Ecto neural progenitor cell (in vitro differentiated cells): ENCODE measurements at places on chromosomes 7 and 10.

GRCh38 chr7:47572094-47572445 is 9.8 kb downstream of the TNS3 start:
- DNase-seq = no peak

- no peak for DNase-seq
These were observed 139.1 kb upstream of the LRRTM3 start for GRCh38 chr10:66786709-66787108.

DNA sequence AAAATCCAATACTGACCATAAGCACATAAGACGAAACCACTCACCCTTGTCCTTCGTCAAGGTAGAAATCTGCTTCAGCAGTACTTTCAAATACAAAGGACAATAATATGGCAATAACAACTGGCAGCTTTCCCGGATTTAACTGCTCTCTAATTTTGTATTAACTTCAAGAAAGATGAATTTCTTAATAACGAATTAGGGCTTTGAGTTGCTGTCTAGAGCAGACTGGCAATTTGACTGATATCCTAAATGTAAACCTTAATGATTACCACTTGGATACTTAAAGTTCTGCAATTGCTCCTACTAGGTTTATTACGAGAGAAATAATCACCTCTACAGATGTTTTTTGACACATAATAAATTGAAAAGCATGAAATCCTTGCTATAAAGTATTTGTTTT is 418.7 kb downstream of the MAGI2 start:
- DNase-seq = no peak

GRCh38 chr7:67758551-67758950 is 761.9 kb downstream of the TYW1 start:
- no peak for DNase-seq

DNA sequence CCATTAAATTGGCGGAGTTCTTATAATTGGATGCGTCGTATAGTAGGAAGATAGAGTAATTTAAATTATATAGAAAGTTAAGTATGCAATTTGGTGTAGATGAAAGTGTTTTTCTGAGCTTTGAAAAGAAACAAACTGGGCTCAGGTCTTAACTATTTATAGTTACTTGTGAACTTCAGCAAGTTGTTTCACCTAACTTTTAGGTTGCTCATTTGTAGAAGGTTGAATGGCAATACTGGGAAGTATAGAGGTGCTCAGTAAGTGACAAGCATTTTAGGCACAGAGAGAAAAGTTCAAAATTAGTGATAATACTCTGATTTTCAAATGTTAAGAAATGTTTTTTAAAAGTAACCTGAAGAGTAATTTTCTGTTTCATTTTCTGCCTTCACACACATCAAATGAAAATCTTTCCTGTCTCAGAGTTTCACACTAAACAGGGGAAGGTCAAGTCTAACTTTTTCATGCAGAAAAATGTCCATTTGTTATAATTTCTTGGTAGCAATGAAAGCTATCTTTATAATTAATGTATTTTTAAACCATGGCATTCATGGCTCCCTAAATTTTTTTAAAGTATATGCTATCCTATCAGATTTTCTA is 146.5 kb downstream of the PHF14 start:
- DNase-seq = no peak
